ENCODE measurements at places on chromosomes 4 and X. TPM values are rescaled to one million over a fixed set of nuclear protein-coding genes. Genes with fewer than 3 reads are reported as not detected.

FGB gene
- 213 TPM for polyA plus RNA-seq

DDX53 gene
- not detected for polyA plus RNA-seq

PAGE1 gene
- not detected for polyA plus RNA-seq

GRCh38 chr4:71198958-71199357, 139.9 kb upstream of the SLC4A4 start:
- peak; percentile 94 for DNase-seq

- DNase-seq: no peak
Measured at GRCh38 chrX:40843643-40844042, 108.3 kb upstream of the MED14 start.

DNA sequence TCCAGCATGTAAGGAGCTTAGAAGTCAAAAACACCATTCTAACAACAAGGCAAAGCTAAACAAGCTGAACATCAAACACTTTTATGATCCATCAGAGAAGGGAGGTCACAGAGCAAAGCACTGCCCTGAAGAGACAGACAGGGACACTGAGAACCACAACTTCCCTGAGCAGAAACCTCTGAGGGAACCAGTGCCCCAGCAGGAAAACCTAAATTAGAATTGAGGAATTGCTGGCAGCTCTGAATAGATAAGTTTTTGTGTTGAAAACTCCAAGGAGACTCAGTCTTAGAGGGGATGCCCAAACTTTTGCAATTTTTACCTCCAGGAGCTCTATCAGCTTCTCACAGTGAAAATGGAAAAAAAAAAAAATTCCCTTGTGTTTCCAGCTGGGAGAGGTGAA, 83.0 kb upstream of the MAPK10 start:
- no peak for DNase-seq

DNA sequence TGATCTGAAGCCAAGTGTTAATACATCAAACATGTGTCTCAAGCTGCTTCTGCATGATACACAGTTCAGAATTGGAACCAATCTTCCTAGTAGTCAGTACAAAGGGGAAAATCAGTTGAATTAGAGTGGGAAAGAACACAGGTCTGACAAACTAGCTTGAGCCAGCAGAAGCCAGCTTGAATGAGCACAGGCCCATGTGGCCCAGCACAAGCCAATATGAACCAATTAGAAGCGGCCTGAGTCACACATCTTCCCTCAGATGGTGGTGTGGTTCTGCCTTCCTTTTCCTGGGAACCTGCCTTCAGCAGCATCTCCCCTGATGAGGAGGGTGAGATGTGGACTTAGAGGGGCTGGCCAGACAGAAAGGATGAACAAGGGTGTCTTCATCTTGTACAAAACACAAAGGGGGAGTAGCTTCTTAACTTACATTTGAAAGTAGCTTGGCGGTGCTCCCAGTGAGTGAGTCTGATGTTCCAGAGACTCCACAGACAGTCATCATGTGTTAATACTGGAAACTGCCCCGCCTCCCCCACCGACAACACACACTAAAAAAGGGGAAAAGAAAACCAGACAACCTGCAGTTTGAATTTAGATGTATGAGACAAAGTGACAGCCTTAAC, 72.0 kb downstream of the FRMPD4 start:
- no peak for DNase-seq

PIM2 gene
- polyA plus RNA-seq: 11.5 TPM

DNA sequence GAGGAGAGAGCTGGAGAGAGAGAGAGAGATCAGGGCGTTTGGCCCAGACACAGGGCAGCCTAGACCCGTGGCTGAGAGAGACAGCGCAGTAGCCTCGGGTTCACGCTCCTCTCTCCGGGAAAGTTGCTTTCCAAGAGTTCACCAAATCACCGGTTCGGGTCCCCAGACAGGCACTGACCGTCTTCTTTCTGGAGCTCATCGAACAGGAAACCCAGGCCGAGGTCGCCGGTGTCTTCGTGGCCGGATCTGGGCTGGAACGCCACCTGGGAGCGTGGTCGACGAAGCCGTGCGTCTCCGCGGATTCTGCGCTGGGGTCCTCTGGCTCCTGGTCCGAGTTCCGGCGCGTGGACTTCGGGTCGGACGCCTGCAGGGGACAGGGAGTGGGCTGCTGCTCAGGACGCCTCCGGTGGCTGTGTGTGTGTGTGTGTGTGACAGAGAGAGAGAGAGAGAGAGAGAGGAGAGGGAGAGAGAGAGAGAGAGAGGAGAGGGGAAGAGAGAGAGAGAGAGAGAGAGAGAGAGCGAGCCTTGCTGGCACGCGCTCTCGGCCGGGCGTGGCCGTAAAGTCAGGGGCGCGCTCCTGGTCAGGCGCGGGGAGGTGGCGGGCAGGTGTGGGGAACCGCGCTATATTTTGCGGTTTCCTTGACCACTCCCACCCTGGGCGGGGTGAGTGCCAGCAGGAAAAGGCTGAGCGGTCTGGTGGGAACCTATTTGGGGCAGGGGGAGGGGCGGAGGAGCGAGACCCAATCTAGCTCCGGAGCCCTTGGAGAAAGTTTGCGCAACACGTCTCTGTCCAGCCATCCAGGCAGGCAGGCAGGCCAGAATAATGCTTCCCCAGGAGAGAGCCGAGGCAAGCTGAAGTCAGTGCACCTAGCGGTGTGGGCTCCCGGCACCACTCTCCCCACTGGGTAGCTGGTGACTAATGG, 62.1 kb downstream of the RHOXF2B start:
- no peak for DNase-seq

- peak; percentile 42 for DNase-seq
Measured at GRCh38 chr4:122914292-122914904, 8.0 kb downstream of the NUDT6 start.

DNA sequence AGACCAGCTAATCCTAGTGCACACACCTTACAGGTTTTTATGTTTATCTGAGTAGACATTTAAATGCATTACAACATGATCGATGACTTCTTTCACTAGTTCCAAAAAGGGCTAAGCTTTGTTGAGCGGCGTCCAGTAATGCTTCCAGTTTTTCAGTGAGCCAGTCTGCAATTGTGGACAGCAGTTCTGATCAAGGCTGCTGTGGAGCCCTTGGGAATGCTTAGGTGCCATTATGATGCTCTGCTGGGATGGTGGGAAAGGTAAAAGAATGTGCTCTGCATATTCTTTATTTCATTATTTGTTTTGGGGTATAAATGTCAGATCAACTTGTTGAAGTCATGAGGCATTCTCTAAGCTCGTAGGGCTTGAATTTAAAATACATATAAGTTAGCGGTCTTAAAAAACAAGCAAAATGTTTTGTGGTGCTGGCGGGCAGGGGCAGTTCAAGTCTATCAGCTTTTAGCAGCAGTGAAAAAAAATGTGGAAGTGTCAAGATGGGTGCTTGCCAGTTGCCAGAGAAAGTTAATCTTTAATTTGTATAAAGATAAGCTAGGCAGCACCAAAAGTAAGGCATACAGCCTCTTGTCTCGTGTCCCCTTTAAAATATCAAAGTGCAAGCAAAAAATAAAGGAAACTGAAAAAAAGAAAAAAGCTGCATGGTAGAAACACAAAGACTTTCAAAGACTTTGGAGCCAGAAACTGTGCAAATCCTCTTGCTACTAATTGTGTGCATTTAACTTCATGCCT, 5.8 kb downstream of the MID1IP1 start:
- peak; percentile 66 for DNase-seq

DNA sequence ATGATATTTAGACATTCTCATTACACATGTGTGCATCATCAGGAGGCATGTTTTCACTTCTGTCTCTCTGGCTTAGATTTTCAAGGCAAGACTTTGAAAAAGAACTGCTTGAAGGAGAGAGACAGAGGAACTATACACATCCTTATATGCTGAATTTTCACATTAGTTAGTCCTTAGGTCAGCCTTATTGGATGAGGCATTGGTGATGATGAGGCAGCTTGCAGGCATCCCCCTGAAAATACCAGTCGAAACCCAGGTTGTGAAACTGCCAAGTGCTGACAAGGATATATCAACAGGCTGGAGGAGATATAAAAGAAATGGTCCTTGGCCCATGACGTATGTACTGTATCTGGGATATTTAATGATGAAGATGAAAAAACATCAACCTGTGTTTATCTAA, 297.2 kb upstream of the AADAT start:
- DNase-seq: no peak

DNA sequence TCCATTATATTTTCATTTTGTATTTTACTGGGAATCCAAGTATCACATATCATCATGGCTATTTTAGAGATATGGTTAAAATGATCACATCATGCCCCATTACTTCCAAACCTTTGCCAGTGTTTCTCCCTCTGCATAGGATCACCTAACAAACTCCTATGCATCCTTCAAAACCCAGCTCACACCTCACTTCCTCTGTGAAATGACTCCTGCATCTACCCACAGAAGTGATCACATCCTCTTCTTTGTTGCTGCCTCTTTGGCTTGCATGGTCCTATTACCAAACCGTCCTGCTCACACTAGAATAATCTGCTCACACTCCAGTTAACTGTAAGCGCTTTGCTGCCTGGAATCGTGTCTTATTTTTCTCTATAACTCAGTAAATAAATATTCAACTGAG, 74.7 kb upstream of the C4orf50 start:
- no peak for DNase-seq

NEUROG2 gene
- polyA plus RNA-seq: not detected

DNA sequence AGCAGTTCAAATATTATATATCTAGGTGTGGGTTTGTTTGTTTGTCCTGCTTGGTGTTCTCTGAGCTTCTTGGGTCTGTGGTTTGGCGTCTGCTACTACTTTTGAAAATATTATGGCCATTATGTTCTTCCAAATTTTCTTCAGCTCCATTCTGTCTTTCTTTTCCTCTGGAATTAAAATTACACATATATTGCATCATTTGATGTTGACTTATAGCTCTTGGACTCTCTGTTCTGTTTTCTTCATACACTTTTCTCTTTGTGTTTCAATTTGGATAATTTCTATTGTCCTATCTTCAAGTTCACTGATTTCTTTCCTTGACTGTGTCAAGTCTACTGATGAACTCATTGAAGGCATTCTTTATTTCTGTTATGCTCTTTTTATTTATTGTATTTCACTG, 65.2 kb upstream of the ZNF81 start:
- no peak for DNase-seq

DNA sequence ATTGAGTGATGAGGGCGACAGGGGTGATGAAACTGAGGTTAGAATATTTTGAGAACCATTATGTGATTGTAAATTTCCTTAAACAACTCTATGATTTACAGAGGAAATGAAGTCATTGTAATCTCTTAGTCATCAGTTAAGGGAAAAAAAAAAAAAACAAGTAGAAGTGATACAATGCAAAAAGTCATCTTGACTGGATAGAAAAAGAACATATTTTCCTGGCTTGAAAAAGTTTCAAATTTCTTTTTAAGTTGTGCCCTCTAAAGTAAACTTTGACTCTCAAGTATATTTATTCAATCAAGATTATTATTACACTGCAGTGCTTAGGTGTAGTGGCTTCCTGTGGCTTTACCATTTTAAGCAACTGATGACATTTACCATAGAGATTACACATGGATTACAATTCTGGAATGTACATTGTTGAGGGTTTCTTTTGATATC, 40.6 kb downstream of the GABRB1 start:
- no peak for DNase-seq

TCEAL6 gene
- 1.1 TPM for polyA plus RNA-seq

DNA sequence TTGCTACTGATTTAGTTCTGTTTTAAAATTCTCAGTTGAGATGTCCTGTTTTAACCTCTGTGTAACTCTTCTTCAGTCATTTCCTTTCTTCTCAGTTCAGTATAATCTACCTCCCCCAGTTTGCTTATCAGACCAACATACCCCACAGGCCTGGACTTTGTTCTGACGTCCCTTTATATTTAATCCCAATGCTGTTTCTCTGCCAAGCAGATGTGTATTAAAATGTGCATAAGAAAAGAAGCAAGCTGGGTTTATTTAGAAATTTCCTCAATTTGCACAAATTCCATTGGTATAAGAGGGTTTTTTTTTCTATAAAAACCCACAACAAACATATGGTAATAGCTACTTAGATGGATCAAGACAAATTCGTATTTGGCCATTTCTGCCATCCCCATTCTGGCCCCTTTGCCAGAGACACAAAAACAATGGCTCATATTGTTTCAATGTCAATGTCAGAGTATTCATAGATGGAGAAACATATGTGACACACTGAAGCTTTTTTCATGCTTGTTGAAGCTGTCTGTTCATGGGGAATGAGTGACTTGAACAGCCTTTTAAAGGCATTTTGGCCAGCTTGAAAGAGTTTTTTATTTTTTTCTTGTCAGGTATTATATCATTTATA, 24.5 kb downstream of the HCCS start:
- no peak for DNase-seq

DNA sequence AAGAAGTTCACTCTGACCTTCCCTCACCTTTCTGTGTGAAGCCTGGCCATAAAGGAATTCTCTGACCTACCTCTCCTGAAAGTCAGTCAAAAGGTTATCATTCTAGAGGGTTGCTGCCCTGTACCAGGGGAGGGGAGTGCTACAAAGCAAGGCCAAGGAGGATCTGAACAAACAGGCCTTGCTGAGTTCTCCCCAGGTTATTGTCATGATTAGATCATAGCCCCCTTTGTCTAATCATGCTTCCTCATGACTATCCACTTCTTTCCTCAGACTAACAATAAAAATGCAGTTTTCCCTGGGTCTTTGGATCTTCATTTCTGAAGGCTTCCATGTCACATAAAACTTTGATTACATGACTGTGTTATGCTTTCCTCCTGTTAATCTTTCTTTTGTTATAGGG, 472.0 kb downstream of the IQCM start:
- DNase-seq: no peak

CT45A3 gene
- not detected for polyA plus RNA-seq

GRCh38 chrX:36978886-36979285, 29.3 kb upstream of the FAM47C start:
- DNase-seq: no peak

MTTP gene
- polyA plus RNA-seq: 459 TPM

- no peak for DNase-seq
Measured at GRCh38 chr4:157509341-157509740, 288.8 kb downstream of the GRIA2 start.

DNA sequence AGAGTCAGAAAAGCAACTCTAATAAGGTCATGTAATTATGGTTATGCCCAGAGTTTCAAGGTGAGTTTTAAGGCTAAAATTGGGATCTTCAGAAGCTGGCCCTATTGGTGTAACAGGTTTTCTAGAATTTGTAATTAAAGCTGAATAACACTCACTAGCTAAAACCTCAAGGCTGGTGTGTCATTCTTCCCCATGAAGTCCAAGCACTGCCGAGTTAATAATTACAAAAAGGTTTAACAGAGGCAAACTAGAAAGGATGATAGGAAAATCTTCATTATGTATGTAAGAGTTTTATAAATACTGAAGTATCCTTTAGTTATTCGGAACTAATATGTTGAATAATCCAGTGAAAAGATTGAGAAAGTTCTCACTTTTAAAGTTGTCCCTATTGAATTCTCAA, 34.3 kb downstream of the MXRA5 start:
- no peak for DNase-seq

- no peak for DNase-seq
Measured at GRCh38 chrX:10022580-10023245, 55.6 kb downstream of the CLDN34 start.

GAB3 gene
- 3.2 TPM for polyA plus RNA-seq

DNA sequence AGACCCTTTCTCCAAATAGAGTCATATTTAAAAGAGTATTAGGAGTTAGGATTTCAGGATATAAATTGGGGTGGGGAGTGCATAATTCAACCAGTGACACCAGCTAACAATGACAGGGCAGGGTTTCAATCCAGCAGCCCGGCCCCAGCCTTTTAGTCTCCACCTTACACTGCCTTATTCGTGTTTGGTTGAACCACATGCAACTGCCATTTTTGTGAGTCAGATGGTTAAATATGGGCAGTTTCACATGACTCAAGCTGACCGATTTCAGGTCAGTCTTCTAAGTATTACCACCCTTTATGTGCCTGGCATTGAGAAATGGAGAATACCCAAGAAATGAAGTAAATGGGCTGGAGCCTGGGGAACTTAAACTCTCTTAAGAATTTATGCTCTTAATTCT, 102.8 kb downstream of the STOX2 start:
- no peak for DNase-seq

GRCh38 chrX:46758956-46759644, at the start of gene SLC9A7:
SLC9A7 (minus strand) TSS chrX:46759118; CDS start chrX:46759029, 89 bp downstream.
- DNase-seq: peak; percentile 75
